ENCODE measurements at places on chromosomes 1 and 21.

DNA sequence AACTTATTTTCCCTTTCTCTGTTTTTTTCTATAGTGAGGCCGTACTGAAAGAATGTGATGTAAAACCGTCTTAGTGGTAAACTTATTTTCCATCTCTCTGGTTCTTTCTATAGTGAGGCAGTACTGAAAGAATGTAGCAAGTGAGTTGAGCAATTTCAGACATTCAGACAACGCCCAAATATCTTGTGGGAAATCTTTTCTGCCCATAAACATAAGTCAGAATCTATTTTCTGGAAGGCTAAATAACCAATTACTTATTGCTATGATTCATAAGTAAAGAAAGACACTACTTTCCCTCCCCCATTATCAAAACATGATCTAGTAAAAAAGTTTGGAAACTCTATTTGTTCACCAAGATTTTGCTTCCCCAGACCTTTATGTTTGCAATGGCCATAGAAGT lies 18.8 kb upstream of the SCCPDH start:
- DNase-seq, result no peak

DNA sequence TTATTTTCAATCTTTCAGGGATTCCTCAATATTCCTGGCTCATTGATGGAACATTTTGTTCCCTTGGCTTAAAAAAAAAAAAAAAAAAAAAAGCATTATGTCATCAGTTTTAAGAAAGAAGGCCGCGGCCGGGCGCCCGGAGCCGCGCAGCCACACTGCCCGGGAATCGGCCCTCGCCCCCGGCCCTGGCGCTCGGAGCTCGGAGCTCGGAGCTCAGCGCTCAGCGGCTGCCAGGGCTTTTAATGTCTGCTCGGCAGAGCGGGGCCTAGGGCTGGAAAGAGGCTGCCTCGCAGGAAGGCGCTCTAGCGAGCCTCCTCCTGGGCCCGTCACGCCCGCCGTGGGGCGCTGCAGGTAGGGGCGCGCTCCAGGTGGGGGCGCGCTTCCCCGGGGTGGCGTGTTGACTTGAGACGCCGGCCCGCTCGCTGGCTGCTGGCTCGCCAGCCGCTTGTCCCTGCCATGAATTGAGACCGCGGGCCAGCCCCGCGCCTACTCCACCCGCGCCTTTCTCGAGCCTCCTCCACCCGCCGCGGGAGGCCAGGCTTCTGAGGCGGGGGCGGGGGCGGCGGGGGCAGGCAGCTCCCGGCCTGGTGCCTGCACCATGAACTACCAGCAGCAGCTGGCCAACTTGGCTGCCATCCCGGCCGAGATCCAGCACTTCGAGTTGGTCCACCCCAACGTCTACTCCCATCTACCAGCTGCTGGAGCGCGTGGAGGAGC lies 5.4 kb upstream of the TDRD5 start:
- DNase-seq, result no peak

DNA sequence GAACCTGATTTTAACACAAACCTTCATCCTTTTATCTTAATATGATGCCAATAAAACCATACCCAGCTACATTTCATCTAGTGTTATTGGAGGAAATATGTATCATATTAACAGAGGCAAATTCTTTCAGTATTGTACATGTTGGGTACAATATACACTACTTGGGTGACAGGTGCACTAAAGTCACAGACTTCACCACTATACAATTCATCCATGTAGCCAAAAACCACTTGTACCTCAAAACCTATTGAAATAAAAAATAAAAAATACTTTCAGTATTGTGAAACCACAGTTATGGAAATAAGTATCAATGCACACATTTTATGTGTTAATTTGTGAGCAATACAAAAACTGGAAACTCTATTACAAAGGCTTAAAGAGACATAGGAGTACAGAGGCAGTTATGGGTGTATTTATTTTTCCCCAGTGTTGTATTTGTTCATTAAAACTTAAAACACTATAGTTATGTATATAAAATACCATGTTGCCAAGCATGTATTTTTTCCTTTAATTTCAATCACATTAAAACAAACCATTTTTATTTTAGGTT lies 25.1 kb upstream of the GPR88 start:
- DNase-seq, result no peak

DNA sequence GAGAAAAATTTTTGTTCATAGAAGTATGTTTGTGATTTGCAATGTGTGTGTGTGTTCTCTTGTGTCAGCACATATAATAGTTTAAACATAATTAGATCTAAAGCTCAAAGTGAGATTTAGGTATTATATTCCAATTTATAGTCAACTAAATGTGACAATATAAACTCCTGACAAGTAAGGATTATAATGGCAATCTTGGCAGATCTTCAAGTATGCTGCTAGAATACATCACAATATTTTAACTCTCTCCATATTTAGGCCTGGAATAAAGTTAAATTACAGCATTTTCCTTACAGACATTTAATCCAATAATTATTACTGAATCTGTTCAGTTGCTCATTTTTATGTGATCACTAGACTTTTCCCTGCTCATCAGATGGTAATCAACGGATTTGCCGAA lies 65.8 kb downstream of the LYPLAL1 start:
- DNase-seq, result no peak

DNA sequence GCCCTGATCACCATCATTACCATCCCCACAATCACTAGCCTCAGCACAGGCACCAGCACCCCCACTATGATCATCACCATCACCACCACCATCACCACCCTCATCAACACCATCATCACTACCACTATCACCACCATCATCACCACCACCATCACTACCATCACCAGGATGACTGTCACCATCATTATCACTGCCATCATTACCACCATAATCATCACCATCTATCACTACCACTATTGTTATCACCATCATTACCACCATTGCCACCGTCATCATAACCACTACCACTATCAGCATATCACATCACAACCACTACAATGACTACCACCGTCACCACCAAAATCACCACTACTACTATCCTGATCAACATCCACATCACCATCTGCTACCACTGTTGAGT lies 57.3 kb upstream of the CASZ1 start:
- no peak for DNase-seq

DNA sequence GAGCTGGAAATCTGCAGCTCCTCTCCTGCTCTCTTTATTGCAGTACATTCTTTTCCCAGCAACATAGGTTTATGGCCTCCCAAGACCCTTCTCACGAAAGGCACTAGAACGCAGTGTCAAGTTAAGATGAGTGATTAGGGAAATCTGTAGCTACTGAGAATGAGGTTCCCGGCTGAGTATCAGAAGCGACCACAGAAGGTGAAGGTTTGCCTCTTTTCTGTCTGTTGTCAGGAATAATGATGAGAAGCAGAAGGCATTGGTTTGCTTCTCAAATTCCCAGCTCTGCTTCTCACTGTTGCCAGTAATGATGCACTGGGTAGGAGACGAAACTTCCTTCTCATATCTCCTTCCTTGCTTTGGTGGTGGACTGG lies 128.4 kb downstream of the NTMT2 start:
- DNase-seq, result no peak

DNA sequence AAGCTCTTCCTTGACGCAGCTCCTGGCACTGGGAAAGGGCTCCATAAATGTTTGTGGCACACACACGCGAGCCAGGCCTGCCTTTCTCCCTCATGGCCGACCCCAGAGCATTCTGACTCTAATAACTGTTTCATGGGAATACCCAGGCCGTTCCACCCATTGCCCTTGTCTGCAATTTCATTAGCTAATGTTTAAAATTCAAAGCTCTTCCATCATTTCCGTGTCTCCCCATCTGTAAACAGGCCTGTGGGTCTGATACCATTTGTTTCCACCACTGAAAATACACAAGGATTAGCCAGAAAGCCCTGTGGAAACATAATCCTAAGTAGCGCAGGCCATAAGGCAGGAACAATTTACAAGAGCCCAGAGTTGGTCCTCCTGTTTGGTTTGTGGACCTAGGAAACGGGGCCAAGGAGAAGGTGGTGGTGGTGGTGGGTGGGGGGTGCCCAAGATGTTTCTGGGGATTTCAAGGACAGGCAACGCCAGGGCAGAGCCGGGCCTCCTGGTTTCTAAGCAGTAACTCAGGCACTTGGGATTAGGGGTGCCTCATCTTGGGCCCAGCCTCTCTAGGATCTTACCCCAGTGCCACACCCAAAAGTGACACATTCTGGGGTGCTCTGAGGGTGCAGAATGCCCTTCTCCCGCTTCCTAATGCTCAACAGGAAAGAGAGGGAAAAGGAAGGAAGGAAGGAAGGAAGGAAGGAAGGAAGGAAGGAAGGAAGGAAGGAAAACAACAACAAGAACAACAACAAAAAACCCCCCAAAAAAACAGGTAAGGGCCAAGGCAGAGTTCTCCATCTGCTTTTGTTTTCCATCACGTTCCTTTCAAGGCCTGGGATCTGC lies 79.4 kb downstream of the SSBP3 start:
- no peak for DNase-seq

DNA sequence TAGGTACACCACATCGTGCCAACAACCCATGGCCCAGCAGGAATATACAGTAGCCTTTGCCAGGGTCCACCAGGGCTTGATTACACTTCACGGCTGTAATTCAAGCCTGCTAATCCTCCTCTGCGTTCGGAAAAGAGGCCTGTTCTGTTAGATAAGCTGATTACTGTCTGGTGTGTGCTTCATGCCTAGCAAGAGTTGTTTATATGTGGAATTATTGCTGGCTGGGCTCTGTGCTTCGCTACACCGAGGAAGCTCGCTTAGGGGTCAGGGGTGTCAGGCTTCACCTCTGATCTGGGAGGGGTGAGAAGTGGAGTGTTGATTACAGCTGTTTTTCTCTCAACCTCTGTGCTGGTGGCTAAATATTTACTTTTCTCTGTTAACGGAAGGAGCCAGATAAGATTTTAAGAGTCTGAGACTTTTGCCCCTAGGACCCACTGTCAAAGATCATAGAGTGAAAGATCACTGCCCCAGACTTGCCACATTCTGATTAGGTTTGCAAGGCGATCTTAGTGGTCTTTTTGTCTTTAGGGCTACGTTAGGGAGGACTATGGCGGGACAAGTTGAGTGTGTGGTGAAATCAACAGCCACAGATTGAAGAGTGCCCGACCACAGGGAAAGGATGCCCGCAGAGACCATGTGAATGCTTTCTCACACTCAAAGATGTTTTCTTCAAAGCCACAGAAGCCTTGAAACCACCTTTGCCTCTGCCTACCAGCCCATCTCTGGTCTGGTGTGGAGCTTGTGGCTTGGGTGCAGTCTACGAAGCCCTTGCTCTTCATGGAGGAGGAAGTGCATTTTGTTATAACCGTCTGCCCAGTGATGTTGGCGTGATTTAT lies 216.1 kb downstream of the PBX1 start:
- DNase-seq, result no peak

DNA sequence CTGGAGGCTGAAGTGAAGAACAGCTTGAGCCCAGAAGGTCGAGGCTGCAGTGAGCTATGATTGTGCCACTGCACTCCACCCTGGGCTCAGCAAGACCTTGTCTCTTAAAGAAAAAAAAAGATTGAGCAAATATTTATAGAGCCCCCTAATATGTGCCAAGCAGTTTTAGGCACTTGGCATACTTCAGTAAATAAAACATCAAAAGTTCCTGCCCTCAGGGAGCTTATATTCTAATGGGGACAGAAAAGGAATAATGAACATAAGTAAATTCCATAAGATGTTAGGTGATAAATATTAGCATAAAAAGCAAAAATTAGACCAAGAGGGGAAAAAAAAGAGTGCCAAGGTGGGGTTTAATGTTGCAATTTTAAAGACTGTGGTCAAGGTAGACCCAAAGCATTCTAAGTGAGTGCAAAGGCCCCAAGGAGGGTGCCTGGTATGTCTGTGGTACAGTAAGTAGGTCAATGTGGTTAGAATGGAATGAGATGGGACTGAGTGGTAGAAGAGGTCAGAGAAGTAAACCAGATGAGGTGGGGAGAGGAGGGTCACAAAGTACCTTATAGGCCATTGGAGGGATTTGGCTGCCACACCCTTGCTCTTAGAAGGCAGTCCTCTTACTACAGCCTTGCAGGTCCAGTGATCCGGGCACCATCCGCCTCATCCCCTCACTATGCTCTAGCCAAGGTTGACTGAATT lies 2.2 kb upstream of the TOE1 start:
- no peak for DNase-seq

DNA sequence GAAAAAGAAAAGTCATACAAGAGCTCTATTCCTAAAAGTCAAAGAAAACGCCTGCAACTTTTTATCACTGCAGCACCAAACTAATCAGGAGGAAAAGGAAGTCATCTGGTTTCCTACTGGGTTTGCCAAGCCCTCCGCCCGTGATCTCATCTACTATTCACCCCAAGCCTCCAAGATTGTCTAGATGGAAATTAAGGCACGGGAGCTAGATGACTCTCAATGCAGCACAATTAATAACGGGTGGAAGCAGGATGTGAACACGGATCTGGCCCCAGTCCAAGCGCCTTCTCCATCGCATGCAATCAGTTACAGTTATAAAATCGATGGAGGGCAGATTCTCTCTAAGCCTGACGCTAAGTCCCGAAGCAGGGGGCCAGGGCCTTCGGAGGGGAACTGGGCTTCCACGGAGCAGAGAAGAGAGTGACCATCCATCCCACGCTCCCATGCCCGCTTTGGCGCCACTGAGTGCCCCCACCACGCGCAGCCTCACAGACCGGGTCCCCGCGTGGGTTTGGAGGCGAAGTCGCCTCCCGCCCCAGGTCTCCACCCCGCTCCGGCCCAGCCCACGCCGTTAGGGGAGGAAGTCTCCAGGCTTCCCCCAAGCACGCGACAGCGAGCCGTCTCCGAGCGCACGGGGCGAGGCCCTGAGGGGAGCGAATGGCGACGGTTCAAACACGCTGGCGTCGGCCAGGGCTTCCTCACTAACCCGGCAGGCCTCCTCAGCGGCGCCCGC lies 1.8 kb downstream of the HSF2BP start:
- DNase-seq, result no peak

- DNase-seq, result no peak
Measured at GRCh38 chr1:183417772-183418491, at the start of gene NMNAT2. Gene NMNAT2, minus strand, starts transcription at chr1:183418380. Its CDS starts 113 bp downstream, at chr1:183418267.

- no peak for DNase-seq
Measured at GRCh38 chr1:70048336-70049094, 156.9 kb downstream of the LRRC40 start.

GRCh38 chr1:154193821-154194220 lies 1.9 kb upstream of the TPM3 start:
- no peak for DNase-seq

GRCh38 chr1:64092851-64093371 lies 110.5 kb upstream of the UBE2U start:
- no peak for DNase-seq

GRCh38 chr1:29282135-29282923 lies 46.0 kb downstream of the PTPRU start:
- no peak for DNase-seq

DNA sequence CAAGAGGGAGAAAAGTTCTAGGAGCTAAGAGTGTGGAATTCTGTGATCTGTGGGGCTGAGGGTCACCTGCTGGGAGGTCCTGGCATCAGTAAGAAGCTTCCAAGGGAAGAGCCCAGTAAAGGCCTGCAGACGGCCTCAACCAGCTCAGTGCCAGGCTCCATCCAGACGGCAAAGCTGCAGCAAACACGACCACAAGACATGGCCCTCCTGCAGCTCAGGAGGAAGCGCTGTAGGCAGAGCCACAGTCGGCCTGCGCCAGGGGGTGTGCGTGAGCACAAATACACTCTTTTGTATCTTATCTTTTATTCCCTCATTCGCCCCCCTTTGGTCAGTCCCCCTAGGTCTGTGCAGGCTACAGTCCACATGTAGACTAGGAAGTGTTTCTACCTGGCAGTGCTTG lies 13.4 kb downstream of the C1orf174 start:
- DNase-seq, result no peak
